ENCODE measurements at places on chromosomes 16 and 17.

GRCh38 chr17:42484304-42484703 lies 25.6 kb downstream of the ATP6V0A1 start:
- peak; percentile 16 for DNase-seq

- no peak for DNase-seq
Measured at GRCh38 chr17:14311981-14312380, 11.1 kb downstream of the HS3ST3B1 start.

DNA sequence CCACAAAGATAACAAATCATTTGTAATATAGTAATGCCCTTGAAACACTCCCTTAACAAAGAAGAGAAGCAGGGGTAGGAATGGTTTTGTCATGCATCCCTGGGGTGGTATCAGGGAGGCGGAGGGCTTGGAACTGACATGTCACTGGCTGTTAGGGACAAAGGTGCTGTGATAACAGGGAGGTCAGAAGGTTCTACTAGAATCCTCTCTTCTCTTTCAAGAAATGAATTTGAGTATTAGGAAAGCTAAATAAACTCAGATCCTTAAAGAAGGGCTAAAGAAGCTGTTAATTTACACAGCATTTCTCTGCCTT lies 65.4 kb upstream of the ADAMTS18 start:
- no peak for DNase-seq

GRCh38 chr16:74064120-74064735 lies 232.4 kb upstream of the PSMD7 start:
- no peak for DNase-seq

GRCh38 chr17:8830141-8830540 lies 31.0 kb upstream of the MFSD6L start:
- no peak for DNase-seq

DNA sequence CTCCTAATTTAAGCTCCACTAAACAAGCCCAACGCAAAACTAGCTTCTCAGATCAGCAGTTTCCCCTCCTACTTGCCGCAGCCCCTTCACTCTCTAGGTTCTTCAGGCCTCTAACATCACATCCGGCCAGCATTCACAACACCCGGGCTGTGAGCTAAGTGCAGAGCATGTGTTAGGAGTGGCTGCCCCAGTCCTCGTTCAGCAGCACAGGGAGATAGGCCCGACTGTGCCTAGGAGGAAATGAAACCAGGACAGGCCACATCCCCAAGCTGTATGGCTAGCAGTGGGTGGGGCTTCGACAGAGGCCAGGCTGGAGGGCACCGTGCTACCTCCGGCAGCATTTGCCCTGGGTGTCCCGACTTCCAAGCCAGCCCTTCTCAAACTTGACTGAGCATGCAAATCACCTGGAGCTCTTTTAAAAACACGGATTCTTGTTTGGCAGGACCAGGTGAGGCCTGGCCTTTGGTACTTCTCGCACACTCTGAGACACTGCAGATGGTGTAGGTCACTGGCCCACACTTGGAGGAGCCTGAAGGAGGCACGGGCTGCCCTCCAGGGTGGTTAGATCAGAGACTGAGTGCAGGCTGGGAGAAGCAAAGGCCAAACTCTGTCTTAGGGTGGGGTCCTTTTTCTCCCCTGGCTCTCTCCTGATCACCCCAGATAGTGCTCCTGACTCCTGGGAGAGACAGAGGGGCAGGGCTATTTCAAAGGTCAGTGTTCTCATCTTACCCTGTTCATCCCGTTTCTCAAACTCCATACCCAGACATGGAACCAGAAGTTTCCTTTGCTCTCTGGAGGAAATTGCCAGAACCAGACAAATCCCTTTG lies 202.0 kb downstream of the C16orf78 start:
- DNase-seq, result no peak

DNA sequence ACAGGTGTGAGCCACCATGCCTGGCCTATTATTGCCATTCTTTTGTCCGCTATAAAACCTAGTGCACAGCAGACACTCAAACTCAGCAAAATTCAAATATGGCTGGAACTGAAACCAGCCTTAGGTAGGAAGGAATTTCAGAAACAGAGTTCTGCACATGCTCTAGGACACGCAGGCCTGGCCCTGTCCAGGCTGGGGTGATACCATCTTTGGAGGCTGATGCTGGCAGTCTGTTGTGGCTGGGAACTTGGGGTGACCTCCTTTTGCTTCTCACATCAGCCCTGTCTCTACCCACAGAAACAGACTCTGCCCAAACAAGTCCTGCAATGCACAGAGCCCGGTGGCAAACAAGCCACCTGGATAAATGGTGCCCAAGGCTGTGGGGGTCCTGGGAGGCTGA lies 12.6 kb upstream of the KIFC3 start:
- no peak for DNase-seq

DNA sequence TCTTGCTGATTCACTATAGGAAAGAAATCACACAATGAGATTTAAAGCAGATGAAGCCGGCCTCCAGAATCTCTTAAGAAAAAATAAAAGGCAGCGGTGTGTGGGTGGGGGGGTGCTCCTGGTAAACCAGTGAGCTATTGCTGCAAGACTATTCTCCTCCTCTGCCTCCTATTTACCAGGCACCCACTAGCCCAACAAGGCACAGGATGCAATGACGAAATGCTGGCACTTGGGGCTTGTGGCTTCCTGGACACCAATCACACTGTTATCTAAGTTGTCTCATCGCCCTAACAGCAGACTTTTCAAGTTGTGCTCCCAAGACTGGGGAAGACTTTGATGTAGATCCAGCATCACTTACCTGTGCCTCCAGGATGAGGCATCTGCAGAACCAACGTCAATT lies 50.2 kb upstream of the NDRG4 start:
- DNase-seq, result no peak

GRCh38 chr16:89018282-89019158 lies 41.5 kb upstream of the CBFA2T3 start:
- peak; percentile 46 for DNase-seq

- DNase-seq, result peak; percentile 53
Measured at GRCh38 chr16:46857368-46857945, 26.5 kb upstream of the C16orf87 start.

DNA sequence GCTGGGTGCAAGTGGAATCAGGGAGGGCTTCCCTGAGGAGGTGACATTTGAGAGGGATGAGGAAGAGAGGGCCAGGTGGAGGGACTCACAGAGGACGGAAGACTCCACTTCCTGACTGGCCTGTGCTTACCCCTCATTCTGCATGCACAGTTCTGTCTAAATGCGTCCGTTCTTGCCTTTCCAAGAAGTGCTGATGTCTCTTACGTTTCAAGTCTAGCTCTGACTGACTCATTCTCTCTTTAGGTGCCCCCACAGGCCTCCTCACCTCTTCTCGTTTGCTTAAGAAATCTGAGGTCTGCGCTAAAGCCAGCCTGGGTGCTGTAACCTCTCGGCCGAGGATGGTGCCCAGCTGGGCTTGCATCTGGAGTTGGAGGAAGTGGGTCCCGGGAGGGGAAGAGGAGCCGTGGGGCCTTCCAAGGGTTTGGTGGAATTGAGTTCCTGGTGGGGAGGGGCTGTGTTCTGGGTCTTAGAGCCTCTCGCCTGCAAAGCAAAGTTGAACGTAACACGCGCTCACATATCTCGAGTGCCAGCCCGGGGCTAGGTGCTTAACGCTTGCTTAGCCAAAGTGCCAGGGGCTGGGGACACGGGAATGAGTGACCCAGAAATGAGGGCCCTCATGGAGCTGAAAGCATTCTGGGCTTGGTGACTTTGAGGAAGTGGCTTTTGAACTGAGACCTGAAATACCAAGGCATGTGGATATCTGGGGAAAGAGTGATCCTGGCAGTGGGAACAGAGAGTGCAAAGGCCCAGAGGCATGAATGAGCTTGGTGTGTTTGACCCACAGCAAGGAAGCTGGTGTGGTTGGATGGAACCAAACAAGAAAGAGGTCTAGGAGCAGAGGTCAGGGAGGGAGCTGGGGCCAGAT lies 4.8 kb downstream of the IL4R start:
- DNase-seq, result no peak

- no peak for DNase-seq
Measured at GRCh38 chr17:19319771-19320505, 42.6 kb downstream of the B9D1 start.

DNA sequence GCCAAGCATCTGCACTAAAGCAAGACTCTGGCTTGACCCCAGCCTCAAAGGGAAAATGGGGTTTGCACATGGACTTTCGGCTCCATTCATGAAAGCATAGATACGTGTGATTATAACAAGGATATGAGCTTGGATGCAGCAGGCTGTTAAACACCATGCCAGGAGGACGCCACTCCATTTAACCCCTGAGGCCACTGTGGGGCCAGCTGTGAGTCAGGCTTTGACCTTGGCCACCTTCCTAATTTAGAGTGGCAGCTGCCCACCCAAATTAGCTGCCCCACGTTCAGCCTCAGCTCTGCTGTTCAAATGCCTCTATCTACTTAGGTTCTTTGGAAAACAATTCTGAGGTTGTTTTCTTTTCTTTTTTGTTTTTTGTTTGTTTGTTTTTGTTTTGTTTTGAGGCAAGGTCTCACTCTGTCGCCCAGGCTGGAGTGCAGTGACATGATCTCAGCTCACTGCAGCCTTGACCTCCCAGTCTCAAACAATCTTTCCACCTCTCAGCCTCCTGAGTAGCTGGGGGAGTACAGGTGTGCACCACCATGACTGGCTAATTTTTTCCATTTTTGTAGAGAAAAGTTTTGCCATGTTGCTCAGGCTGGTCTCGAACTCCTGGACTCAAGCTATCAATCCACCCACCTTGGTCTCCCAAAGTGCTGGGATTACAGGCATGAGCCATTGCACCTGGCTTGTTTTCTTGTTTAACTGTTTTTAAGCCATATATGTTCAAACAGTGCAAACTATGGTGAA lies 23.2 kb upstream of the KIFC3 start:
- DNase-seq, result no peak

- DNase-seq, result no peak
Measured at GRCh38 chr17:2436316-2436905, 35.6 kb upstream of the MNT start.

DNA sequence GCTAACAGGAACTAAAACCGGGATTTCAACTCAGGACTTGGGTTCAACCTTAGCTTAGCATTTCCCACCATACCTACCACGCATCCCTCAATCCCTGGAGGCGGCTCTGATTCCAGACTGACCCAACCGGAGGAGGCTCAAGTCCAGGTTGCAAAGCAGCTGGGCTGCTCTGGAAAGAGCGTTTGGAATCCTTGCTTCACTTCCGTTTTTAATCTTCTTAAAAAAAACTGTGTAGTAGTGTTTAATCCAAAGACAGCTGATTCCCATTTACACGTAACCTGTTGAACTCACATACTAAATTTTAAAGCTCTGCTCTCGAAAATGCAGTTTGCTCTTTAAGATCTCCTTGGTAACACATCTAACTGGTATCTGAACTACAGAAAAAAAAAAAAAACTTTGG lies 50.0 kb downstream of the NXN start:
- no peak for DNase-seq

DNA sequence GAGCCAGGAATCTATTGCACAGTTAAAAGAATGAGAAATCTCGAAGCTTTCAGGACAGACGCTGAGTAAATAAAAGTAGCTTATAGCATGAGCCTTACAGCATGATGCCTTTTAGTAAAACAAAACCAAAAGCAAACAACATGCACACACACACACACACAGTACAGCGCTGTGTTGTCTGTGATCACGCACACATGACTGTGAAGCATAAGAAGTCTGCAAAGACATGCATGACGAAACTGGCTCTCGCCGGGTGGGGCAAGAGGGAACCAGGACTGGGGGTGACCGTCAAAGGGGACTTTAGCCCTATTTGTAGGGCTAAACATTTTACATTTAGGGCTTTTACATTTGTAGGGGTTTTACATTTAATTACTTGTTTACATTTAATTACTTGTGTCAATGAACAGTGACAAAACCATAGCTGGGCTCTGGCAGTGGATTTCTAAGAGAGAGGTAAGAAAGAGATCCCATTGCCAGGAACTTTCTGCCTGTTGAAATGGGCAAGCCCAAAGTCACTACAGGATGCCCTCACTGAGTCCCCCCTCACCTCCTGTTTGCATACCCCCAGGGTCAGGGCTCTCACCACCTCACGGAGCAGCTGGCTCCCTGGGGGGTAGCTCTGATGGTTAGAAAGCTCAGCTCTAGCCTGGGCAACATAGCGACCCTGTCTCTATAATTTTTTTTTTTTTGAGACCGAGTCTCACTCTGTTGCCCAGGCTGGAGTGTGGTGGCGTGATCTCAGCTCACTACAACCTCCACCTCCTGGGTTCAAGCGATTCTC lies 2.0 kb upstream of the TNFRSF13B start:
- no peak for DNase-seq

DNA sequence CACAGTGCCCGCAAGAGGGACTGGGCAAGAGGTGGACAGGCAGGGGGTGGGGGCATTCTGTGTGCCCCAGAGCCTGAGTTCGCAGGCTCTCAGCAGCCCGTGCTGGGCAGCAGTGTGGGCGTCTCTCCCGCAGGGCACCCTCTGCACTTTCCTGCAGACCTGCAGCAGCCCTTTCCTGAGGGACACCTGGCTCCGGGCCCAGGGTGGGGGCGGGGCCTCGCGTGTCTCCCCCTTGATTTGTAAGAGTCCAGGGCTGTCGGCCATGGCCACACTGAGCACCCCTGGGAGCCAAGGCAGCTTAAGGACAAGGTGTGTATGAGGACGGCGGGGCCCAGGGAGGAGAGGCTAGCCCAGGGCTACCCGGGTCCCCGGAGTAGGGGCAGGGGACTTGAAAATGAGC lies 33.4 kb upstream of the SLC38A10 start:
- no peak for DNase-seq

GRCh38 chr17:82655038-82655479 lies 6.8 kb upstream of the WDR45B start:
- no peak for DNase-seq

DNA sequence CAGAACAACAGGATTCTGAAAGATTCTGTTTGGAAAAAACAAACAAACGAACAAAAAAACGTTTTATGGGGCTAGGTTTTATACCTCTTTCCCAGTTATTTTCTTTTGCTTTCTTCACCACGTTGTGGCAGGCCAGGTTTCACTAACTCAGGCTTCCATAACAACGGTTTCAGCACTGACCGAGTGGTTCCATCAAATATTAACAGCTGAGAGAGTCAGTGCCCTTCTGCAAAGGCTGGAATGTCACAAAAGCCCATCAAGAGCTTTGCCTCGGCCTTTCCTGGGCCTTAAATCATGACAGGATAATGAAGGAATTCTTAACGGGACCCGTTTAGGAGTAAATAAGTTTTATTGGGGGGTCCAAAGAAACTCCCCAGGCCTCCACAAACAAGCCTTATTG lies 34.2 kb downstream of the MPHOSPH6 start:
- DNase-seq, result no peak
